ENCODE measurements at places on chromosomes 5 and 9. TPM values are rescaled to one million over a fixed set of nuclear protein-coding genes. Genes with fewer than 3 reads are reported as not detected.

GRCh38 chr5:32323741-32324140 lies 11.0 kb upstream of the MTMR12 start:
- H3K27ac ChIP-seq: no peak overlapping the region
- no peaks in the 10 kb centered on the region for H3K4me1 ChIP-seq
- H3K4me3 ChIP-seq: no peak overlapping the region
- no peaks in the 10 kb centered on the region for H3K36me3 ChIP-seq
- no peaks in the 10 kb centered on the region for H3K27me3 ChIP-seq

DNA sequence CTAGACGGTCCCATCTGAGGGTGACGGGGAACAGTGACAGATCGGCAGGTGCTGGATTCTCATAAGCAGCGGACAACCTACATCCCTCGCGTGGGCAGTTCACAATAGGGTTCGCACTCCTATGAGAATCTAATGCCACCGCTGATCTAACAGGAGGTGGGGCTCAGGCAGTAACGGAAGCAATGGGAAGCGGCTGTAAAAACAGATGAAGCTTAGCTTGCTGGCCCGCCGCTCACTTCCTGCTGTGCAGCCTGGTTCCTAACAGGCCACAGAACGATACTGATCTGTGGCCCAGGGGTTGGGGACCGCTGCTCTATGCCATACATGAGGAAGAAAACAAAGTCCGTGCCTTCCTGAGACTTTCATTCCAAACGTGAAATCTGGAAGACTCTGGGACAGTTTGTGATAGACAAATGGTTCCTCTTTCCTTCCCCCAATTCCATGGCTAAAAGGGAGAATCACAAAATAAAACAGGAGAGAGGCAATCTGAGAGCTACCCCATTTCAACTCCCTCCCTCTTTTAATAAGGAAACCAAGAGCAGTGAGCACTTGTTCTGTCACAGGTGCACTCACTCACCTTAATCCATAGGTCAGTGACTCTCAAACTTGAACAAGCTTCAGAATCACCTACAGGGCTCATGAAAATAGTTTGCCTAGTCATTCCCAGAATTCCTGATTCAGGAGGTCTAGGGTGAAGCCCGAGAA lies 12.1 kb downstream of the PDCL start:
- H3K4me1 ChIP-seq: no peaks in the 10 kb centered on the region
- no peak for DNase-seq
- H3K27me3 ChIP-seq: no peaks in the 10 kb centered on the region
- H3K36me3 ChIP-seq: peaks cover 3% of the 10 kb centered on the region
- no peak overlapping the region for H3K4me3 ChIP-seq

DNA sequence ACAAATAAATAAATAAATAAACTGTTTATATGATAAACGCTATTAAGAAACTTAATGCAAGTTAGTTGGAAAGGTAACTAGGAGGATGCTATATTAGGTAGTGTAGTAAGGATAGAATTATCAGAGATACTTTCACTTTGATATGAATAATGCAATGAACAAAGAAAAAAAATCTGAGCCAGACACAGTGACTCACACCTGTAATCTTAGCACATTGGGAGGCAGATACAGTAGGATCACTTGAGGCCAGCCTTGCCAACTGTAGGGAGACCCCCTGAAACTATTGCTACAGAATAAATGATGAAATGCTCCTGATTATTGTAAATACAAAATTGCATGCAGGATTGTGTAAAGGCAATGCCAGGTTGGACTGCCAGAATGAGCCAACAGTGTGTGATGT lies 109.2 kb downstream of the ANXA2R start:
- H3K4me3 ChIP-seq: no peak overlapping the region
- H3K36me3 ChIP-seq: no peaks in the 10 kb centered on the region
- no peak overlapping the region for H3K27ac ChIP-seq
- H3K27me3 ChIP-seq: no peaks in the 10 kb centered on the region

GRCh38 chr9:21802418-21803000 lies at the start of gene MTAP:
MTAP (plus strand) TSS chr9:21802636; CDS start chr9:21802749, 113 bp downstream.
- H3K27ac ChIP-seq: peak within 1 kb of the TSS; percentile 88
- peak within 1 kb of the TSS; percentile 79 for H3K4me3 ChIP-seq
- peaks cover 8% of the 10 kb centered on the region for H3K4me1 ChIP-seq
- no peaks in the 10 kb centered on the region for H3K27me3 ChIP-seq
- DNase-seq: peak; percentile 96
- H3K36me3 ChIP-seq: no peaks in the 10 kb centered on the region

FREM1 gene
- total RNA-seq: under 0.01 TPM

ARAP3 gene
- 2.6 TPM for total RNA-seq

GRCh38 chr5:43603344-43604217 lies 601 bp downstream of the NNT start:
- H3K27me3 ChIP-seq: no peaks in the 10 kb centered on the region
- DNase-seq: peak; percentile 34
- peaks cover 6% of the 10 kb centered on the region for H3K4me1 ChIP-seq
- H3K4me3 ChIP-seq: peak overlapping the region; percentile 90

GRCh38 chr5:132764671-132765238 lies 12.3 kb downstream of the SEPTIN8 start:
- H3K27me3 ChIP-seq: no peaks in the 10 kb centered on the region
- H3K4me3 ChIP-seq: no peak overlapping the region
- H3K27ac ChIP-seq: no peak overlapping the region
- H3K36me3 ChIP-seq: peaks cover 24% of the 10 kb centered on the region
- no peak for DNase-seq

TAS2R1 gene
- not detected for total RNA-seq

- no peak for DNase-seq
- H3K27ac ChIP-seq: no peak overlapping the region
- peaks cover 20% of the 10 kb centered on the region for H3K4me1 ChIP-seq
- H3K4me3 ChIP-seq: no peak overlapping the region
Measured at GRCh38 chr5:132766806-132767055, 10.3 kb downstream of the SEPTIN8 start.

Data from fibroblast of lung (primary cell).